ENCODE measurements at places on chromosomes 12 and 14.

DNA sequence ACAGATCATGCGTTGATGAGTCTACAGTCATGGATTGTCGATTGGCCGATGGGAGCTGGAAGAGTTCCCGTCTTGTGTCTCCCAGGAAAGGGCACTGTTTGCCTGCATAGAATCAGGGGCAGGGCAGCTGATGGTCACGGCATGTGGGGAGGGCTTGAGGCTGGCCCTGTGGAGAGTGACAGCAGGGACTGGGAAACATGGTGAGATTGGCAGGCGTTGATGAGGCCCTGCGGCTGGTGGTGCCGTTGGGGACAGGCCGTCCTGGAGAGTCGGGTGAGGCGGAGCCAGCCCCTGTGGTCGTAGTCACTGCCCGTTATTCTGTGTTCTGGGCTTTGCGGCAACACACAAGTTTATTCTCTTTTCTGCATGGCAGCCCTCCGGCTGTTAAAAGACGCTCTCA lies 52.9 kb downstream of the TECPR2 start:
- DNase-seq: no peak

GRCh38 chr12:30188602-30189326 lies 405.0 kb upstream of the TMTC1 start:
- no peak for DNase-seq

- no peak for DNase-seq
Measured at GRCh38 chr14:68135566-68135965, 316.0 kb downstream of the RAD51B start.

DNA sequence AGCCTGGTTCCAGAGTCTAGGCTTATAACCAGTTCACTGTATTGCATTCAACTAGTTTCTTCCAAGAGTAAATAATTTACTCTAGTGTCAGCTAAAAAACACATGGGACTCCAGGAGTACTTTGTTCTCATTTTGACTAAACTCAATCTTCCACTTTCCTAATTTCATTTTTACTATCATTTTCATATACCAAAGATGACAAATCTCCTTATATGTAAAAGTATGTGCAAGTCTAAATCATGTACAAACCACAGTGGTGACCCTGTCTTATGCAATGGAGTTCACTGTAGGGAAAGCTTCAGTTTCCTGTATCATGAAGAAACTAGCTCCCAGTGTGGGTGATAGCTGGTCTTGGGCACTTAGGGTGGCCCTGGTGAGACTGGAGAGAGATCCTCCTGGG lies 151.6 kb downstream of the HELB start:
- DNase-seq: no peak

DNA sequence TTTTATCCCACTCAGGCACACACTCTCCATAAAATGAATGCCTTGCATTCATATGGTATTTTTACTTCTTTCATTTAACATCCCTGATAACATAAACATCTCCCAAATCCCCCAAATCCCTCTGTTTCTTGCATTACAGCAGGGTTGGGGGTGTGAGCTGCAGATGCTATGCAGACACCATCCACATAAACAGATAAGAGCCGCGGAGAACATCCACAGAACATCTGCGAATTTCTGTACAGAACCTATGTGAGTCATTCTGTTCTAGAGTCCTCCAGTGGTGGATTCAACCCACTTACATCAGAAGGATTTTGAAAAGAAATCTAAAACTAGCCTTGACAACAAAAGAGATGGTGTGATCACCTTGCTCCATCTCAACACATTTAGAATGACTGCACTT lies 20.3 kb downstream of the FBLN5 start:
- no peak for DNase-seq

- DNase-seq: no peak
Measured at GRCh38 chr12:24012528-24012927, 63.1 kb upstream of the SOX5 start.

GRCh38 chr14:52314595-52315354 lies 663 bp downstream of the PTGER2 start:
- DNase-seq: peak; percentile 35

DNA sequence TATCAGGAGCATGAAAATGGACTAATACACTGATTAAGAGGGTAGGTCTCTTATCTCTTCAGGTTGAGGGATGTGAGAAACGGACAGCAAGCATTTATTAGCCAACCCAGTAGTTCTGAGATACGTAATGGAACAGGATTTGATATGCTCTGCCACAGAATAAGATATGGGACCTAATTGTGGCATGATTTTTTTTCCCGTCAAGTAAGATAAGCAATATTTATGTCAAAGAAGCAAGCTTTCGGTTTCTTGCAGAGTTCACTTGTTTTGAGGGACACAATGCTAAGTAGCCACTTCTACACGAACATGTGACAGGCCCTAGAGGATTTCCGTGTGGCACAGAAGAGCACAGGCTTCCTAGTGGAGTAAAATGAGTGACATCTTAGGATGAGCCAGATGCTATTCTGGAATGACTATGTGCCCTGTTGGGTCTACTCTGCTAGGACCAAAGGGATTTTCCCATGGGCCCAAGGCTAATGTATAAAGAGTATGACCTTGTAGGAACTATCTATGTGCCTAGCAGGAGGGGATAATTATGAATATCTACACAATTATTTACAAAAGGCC lies 57.9 kb downstream of the SLC38A1 start:
- no peak for DNase-seq

DNA sequence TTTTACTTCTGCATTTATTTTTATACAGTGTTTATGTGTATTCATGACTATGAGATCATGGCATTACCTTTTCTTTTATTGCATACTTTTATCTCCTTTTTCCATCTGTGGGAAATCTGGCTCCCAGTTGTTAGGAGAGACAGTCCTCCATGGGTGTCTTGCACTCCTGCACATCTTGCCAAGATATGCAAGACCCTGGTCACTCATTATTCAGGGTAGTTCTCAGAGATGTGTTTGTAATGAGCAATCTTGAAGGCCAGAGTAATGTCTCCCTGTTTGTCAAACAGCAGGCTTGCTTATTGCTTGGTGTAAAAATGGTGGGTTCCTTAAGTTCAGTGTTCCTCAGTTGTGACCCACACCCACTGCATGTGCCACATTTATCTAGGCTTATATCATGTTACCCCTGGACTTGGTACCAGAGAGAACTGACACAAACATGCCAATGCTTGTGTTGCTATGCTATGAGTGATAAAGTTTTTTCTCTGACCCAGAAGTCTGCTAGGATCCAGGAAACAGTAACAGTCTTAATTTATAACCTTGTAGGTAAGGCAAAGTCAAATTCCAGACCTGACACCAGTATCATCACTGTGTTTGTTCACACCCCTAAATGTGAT lies 36.8 kb downstream of the PPHLN1 start:
- no peak for DNase-seq

DNA sequence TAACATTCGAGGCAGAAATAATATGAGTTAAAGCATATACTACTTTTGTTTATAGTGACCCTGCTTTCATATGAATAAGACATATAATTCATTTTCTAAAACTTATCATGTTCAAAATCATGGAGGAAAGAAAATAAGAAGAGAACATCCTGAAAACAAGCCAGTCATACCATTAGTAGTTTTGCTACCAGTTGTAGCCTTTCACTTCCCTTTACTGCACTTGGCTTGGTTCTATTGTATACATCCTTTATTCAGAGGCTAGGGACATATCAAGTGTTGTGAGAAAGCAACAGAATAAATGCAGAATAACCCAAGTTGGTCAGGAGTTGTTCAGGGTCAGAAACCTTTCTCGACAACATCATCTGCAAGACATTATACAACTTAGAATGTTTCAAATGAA lies 598.7 kb downstream of the SOX5 start:
- no peak for DNase-seq

GRCh38 chr14:39433452-39433813 lies 1.2 kb upstream of the FBXO33 start:
- DNase-seq: no peak

- DNase-seq: no peak
Measured at GRCh38 chr12:12717586-12718380, 615 bp downstream of the CDKN1B start.

GRCh38 chr12:31531893-31532292 lies 59.0 kb downstream of the DENND5B start:
- DNase-seq: no peak

DNA sequence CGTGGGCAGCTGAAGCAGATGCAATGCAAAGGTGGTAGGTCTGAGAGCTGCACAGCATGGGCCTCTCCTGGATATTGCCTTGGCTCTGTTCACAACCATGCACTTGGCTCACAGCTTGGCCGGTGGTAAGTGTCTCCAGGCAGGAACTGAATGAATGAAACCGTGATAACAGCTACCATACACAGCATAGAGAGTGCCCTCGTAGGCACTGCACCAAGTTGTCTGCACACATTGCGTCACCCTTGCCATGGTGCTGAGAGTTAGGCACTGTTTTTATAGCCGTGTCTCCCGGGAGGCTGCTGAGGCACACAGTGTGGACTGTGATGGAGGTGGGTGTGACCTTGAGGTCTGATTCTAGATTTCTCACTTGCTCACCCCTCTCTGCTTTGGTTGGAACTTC lies 157.6 kb upstream of the VASH1 start:
- no peak for DNase-seq

DNA sequence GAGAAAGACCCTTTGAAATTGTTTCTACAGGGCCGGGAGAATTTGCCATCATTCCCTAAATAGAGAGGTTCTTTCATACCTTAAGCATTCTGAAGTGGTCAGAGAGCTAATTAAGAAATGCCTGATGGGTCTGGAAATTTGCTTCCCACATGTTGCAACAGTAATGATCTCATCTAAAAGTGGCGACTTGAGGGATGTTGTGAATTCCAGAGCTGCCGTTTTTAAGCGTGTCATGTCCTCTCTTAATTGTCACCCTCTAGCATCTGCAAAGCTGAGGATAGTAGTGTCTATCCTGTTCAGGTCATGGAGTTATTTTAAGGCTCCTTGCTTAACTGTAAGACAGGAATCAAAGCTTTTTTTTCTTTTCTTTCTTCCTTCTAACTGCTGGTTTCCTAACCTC lies 60.4 kb downstream of the FOS start:
- no peak for DNase-seq

- peak; percentile 7 for DNase-seq
Measured at GRCh38 chr12:94379479-94380113, 80.1 kb downstream of the CEP83 start.

DNA sequence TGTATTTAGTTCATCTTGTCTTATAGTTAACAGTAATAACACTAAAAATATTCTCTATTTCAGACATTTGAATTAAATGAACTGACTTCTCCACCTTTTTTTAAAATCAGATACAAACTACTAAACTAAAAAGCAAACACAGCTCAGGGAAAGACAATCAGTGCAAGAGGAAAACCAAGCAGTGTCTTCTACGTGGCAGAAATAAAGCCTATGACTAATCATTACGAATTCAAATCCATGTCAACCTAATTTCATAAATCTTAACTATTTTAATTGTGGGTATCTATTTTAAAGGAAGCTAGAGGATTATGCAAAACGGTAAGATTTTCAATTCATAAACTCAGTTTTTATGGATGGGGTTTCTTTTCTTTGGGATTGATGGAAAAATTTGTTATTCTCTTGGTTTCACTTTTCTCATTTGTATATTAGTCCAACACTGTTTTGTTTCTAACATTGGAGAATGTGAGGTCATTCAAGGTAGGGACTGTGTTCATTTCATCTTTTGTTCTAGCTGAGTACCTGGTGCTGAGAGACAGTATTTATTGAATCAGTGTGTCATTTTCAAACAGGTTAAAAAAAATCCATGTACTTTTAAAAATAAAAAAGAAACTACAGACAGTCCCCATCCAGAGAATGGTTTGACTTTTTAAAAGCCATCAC lies 12.8 kb upstream of the PALS1 start:
- no peak for DNase-seq

GRCh38 chr12:1644534-1645438 lies 15.8 kb downstream of the WNT5B start:
- no peak for DNase-seq

DNA sequence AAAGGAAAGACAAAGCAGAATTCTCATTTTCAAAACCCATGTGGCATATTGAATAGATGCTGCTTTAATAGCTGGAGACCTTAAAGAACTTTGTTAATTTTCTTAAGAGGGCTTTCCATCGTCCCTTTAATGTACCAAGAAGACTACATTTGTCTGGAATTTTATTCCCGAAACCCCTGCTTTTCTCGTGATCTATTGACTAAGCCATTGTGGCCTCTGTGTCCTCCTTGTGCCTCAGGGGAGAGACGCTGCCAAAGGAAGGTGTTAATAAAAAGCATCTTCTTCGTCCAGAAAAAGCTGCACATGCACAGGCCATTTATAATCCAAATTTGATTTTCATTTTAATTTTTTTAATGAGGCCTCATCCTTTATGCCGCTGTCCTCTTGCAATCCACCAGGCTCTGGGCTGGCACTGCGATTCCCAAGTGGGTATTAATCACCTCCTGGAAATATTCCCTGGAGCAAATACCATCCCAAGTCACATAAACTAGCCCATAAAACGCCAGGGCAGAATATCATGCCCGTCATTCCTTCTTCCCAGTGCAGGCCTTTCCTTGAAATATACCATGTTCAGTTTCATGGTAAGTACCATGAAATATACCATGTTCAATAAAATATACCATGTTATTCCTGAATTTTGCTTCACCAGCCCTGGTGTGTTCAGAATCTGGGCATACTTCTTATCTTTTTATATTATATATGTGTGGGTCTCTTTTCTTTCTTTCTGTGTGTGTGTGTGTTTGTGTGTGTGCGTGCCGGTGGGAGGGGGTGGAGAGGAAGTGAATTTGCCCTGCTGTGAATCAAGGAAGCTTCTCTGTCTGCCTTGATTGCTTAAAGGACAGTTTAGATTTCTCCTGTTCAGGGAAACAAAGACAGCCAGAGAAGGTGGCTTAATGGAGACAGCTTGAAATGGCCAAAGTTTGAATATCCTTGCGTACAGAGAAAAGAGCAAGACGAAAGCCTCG lies 147.6 kb downstream of the PHETA1 start:
- no peak for DNase-seq

DNA sequence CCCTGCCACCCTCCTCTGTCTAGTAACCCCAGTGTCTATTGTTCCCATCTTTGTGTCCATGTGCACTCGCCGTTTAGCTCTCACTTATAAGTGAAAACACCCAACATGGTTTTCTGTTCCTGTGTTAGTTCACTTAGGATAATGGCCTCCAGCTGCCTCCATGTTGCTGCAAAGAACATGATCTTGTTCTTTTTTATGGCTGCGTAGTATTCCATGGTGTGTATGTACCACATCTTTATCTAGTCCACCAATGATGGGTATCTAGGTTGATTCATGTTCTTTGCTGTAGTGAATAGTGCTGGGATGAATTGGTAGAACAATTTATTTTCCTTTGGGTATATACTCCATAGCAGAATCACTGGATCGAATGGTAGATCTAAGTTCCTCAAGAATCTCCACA lies 51.0 kb upstream of the RFLNA start:
- no peak for DNase-seq

GRCh38 chr12:27462151-27462694 lies 15.7 kb downstream of the SMCO2 start:
- no peak for DNase-seq

- DNase-seq: no peak
Measured at GRCh38 chr14:104895786-104896661, 28.7 kb upstream of the PLD4 start.

Data from stimulated activated effector memory CD8-positive, alpha-beta T cell treated with anti-CD3 and anti-CD28 coated beads, Interleukin-12 subunit alpha, Interleukin-12 subunit beta, amount 100 ng/mL, for 72 hours (primary cell).